ENCODE measurements at places on chromosomes 3 and 15. TPM values are rescaled to one million over a fixed set of nuclear protein-coding genes. Genes with fewer than 3 reads are reported as not detected.

DNA sequence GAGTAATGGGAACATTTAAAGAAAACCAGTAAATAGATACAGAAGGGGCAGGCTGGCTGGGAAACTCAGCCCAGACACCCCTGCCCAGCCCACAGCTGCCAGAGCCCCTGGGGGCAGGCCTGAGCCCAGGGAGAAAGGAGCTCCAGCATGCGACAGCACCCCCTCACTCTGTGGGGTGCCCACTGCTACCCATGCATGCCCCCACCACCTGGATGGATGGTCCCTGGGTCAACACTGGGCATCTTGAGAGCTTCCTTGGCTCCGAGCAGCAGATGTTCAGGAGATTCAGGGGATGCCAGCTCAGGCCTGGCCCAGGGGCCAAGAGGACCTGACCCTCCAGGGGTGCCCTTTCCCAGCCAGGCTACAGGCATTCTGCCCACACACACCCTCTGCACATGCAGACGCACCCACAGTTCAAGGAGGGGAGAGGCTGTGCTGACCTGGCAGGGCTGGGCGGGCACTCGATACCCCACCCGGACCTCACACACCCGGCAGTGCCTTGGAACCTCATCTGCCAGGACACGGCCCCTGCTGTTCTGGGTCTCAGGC lies 31.5 kb downstream of the PTH1R start:
- no peak for DNase-seq

- peak; percentile 75 for DNase-seq
These were observed 775 bp downstream of the TTC21A start for GRCh38 chr3:39108200-39108710.

DNA sequence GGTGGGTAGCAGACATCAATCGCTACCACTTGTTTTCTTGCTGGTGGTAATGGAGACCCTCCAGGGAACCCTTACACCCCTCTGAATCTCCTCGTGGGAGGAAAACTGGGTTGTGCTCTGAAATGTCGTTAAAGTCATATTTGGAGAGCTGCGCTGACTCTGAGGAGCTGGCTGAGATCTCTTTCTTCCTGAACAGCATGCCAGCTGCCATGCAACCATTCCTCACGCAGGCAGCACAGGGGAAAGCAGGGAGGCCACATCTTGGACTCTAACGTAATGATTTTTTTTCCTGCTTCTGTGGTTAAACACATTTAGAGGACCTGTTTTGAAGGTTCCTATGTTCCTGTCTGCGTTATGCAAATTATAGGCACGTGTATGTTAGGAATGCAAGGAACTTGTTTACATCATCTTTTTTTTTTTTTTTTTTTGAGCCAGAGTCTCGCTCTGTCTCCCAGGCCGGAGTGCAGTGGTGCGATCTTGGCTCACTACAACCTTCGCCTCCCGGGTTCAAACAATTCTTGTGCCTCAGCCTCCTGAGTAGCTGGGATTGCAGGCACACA lies 156.7 kb downstream of the TJP1 start:
- DNase-seq, result no peak

GRCh38 chr15:94255540-94255939 lies 24.2 kb downstream of the MCTP2 start:
- no peak for DNase-seq

- no peak for DNase-seq
These were observed 93.7 kb downstream of the MYLK start for GRCh38 chr3:123790254-123791072.

Gene PIK3CA
- 10.4 TPM for polyA plus RNA-seq

Gene EPHB1
- 0.45 TPM for polyA plus RNA-seq

Data from immature natural killer cell (primary cell).